Fibroblast of skin of right biceps (primary cell): ENCODE measurements at places on chromosomes 7 and 10.

DNA sequence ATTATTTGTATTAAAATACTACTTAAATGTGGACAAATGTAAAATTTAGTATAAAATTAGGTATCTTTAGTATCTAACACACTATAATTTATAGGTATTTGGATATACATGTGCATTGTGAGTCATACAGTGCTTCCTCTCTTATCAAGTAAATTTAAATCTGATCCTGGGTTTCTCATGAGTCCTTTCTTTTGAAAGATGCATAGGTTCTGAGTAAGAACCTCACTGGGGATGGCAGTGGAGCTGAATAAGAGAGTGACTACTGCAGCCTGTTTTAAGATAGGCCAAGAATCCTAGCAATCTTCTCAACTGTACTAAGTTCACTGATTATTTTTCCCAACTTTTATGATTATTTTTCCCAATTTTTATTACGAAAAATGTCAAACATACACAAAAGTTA is 16.2 kb downstream of the CEP55 start:
- DNase-seq: peak; percentile 68

DNA sequence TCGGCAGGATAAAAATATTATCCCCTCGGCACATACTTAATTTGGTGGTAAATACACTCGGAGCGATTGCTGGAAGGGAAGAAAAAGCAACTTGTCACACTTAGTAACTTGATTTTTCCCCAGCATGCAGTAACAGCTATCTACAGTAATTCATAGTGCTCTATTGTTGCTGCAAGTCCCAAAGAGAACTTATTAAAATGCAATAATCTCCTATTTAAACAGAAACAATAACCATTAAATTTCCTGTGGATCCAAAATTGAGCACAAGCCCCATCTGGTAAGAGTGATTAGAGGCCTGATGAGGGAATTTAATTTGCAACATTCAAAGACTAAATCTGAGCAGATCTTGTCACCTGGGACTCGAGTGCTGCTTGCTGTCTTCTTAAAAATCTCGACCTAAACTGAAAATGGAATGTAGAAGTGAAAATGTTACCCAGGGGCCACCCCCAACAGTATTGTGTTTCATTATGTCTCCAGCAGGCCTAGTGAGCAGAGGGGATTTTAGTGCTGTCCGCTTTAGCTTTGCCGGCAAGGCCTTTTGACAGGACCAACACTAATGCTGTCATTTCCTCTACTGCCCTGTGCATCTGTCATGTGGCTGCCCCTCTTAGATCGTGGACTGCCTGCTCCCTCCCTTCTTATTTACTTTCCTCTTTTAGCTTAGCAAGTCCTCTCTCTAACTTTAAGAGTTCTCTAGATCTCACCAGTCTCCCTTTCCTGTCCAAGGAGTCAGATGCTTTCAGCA is 639.7 kb downstream of the AUTS2 start:
- no peak for DNase-seq

- DNase-seq: no peak
These were observed 98.6 kb upstream of the PHYHIPL start for GRCh38 chr10:59077855-59078254.

DNA sequence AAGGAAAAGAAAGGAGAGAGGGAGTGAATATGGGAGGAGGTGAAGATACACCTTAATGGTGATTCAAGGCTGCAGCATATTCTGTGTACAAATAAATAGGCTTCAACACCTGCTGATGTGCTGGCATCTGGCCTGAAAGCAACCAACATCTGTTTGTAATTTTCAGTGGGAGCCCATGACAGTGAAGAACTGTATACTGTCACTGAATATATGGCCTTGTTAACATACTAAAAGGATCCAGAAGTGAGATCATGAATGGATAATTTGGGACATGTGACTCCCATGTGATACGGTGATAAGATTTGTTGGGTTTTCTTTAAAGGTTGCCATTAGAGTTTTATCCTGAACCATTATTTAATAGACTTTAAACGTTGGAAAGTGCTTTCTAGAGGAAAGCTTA is 459.3 kb downstream of the CNTNAP2 start:
- no peak for DNase-seq

DNA sequence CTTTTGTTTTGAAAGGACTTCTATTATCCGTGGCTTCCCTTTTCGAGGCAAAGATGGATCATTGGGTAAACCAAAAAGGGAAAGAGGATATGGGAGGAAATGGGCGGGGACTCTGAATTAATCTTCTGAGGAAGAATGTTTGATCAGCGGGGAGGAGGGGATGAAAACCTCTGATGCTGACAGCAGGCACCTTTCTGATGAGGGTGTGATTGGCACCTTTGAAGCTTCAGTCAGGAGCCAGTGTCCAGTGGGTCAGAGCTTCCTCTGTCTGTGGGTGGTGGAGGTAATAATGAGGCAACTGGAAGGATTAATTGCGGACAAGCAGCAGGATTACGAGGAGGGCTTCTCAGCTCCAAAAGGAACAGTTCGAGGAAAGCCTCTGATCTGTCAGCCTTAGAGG is 877.6 kb downstream of the LRMDA start:
- DNase-seq: peak; percentile 48

DNA sequence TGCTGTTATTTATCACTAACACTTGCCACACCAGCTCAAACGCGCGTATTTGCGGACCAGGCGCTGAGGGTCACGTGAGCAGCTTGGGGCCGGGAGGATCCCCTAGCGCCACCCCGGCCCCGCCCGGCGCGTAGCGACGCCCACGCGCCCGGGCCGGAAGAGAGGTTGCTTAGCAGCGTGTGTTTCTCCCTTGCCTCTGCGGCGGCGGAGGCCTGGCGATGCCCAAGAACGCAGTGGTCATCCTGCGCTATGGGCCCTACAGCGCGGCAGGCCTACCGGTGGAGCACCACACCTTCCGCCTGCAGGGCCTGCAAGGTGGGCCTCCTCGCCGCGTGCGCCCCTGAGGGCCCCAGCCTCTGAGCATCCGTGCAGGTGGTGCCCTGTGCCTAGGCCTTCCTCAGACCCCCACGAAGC is at the start of gene C10orf53:
C10orf53 (plus strand) TSS at position 172 of the 414 bp plus-strand sequence; CDS start at position 219, 47 bp downstream.
- peak; percentile 46 for DNase-seq

- no peak for DNase-seq
These were observed 172.8 kb upstream of the AOAH start for GRCh38 chr7:36896956-36897590.

GRCh38 chr10:13079776-13080050 is 20.2 kb upstream of the OPTN start:
- DNase-seq: no peak

DNA sequence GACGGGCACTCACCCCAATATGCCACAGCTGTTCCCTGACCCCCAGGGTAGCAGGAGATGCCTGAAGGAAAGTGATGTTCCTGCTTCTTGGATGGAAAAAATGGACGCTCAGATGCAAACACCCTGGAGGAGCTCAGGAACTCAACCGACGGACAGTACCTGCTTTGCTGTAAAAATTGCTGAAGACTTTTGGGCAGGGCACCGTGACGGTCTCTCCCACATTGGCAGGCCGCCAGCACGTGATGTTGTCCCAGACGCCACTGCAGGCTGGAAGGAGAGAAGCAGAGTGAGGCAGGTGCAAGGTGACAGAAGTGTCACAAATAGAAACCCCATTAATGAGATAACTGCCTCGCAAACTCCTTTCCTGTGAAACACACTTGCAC is 35.0 kb downstream of the VIPR2 start:
- DNase-seq: no peak

DNA sequence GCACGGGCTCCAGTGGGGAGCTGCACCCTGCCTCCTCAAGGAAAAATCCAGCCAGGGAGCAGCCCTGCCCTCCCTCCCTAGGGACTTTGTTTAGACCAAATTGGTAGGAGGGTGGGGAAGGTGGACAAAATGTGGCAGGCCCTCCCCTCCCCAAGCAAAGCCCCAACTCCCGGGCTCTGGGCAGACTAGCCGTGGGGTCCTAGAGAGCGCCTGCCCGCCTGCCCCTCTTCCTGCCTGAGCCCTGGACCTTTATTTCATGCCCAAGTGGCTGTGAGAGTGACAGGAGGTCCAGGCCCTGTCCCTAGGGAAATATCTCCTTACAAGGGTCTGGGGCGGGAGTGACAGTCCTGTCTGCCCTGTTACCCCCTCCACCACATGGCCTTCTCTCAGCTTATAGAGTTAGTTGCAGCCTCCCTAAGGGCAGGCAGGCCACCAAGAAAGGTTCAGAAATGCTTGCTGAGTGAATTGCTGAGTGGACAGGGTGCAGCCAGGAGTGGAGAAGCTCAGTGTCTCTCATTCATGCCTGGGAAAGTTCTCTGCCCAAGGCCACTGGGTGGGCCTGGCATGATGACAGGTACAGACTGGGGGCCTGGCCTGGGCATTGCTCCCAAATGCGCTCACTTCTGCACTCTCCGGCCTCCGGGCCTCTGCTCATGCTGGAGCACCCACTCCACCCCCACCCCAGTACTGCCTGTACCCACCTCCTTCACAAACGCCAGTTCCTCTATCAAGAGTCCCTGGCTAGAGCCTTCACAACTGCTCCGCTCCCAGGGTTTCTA is 25.2 kb downstream of the DNAJB12 start:
- no peak for DNase-seq

DNA sequence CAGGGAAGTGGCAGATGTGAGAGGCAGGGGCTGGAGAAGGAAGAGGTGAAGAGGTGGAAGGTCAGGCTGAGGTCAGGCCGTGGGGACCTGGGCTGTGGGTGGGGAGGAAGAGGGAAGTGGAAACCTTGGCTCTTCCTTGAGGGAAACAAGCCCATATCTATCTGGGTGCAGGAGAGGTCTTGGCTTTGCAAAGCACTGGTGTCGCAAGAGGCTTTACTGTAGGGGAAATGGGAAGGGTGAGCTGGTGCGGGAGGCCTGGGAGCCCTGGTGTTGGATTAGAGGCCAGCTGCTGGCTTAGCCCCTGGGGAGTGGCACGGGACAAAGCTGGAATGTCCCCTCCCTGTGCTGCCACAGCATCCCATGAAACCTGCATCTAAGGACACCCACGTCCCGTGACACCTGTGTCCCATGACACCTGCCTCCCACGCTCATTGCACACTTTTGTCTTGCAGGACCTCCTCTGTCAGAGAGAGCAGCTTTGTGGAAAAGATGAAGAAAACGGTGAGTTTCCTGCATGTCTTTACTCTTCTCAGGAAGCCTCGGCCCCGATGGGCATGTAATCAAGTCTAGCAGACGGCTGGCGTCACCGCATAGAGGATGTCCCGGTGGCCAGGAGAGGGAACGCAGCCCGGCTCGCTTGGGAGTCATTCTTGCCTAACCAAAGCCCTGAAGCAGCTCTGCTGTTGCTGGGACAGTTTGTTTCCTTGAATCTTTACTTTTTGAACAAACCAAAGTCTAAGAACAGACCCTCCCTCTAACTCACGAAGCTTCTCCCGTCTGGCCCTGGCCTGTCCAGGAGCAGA is 22.2 kb downstream of the TMEM120A start:
- DNase-seq: no peak

DNA sequence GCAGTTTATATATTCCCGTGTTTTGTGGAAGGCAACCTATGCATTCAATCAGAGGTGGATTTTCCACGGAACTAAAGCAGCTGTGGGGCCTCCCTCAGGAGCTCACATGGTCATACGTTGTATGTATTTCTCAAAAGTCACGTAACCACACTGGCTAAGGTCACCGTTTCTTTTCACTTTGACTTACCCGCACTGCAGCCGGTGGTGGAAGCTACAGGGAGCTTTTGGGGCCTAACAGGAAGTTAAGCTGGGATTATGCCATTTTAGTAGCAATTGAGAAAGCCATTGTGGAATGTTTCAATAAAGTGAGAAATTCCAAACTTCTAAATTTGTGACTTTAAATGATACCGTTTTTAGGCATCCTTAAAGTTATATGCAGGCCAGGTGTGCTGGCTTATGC is 111.2 kb upstream of the KLF6 start:
- no peak for DNase-seq

DNA sequence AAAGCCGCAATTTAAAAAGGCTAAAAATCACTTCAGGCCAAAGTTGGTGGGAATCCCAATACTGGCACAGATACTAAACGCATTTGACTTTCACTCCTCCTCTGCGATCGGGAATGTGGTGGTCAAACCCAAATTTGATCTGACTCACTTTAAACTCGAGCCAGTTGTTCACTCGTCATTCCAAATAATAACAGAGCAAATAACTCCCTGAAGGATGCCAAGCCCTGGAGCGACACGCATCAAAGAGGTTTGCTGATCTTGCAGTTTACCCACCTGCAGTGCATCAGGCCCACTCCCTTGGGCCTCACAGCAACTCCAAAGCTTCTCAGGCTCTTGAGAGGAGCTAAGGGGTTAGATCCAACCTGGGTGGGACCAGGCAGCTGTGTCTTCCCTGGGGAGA is 12.2 kb downstream of the PTN start:
- no peak for DNase-seq

- DNase-seq: no peak
These were observed 173.4 kb downstream of the SORCS1 start for GRCh38 chr10:106991091-106991490.

DNA sequence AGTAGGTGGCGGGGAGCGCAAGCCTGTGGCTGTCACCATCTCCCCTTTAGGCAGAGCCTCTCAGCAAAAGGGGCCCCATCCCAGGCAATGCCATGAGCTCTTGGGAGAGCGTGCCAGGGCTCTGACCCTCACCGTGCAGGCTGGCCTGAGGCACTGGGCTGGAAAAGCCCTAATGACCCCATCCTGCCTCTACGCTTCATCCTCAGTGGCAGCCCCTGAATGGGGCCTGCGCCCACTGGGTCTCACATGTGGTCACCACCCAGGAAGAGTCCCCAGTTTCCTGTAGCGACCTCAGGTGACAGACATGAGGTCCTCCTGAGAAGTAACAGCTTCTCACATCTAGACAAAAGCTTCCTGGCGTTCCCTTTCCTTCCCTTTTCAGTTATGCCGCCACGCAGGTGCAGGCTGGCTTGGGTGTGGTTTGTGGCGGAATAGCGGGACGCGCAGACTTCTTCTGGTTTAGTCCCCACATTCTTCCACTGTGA is 59.2 kb downstream of the CLEC2L start:
- DNase-seq: no peak

- no peak for DNase-seq
These were observed 337 bp downstream of the TRIL start for GRCh38 chr7:28957751-28958234.

DNA sequence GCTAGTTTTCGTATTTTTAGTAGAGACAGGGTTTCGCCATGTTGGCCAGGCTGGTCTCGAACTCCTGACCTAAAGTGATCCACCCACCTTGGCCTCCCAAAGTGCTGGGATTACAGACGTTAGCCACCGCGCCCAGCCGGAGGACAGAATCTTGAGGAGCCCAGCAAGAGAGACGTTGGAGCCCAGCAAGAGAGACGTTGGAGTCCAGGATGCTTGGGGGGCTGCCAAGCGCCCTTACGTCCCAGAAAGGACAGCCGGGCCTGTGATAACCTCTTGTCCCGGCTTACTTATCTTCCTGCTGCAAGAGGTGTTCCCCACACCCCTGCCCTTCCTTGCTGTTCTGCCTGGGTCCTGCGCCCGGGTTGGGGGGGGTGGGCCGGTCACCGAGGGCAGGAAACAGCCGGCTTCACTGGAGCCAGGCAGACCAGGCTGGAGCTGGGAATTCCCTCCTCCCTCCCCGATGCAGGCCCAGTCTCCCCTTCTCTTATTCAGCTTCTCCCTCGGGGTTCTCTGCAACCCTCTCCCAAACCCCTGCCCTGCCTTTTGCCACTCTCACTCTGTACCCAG is 1.9 kb upstream of the EPHB4 start:
- DNase-seq: no peak

- peak; percentile 20 for DNase-seq
These were observed 95.8 kb downstream of the DKK1 start for GRCh38 chr10:52409928-52410327.
